CD4-positive, alpha-beta T cell treated with Interleukin-6 for 4 hours (primary cell): ENCODE measurements at places on chromosomes 1 and 21.

- DNase-seq, result no peak
Measured at GRCh38 chr1:169364948-169365347, 2.6 kb downstream of the NME7 start.

GRCh38 chr1:55951291-55951690 is 628.1 kb downstream of the PLPP3 start:
- no peak for DNase-seq

- DNase-seq, result no peak
Measured at GRCh38 chr1:12178511-12178910, 11.7 kb downstream of the TNFRSF1B start.

DNA sequence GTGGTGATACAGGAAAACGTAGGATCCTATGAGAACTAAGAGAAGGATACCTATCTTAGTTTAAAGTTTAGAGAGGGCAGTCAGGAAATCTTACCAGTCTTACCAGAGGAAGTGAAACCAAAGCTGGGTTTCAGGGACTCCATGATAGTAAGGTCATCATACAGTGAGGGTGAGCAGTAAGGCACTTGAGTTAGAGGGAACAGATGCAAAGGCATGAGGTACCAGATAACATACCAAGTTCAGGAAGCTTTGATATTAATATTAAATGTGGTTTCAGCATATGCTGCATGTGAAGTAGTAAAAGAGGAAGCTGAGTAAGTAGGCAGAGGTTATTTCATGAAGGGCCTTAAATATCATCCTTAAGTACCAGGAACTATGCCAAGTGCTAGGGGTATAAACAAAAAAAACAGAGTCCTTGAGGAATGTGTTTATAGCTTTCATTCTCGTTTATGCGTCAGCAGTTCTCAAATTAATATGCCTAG is 16.9 kb downstream of the ATG4C start:
- DNase-seq, result no peak

GRCh38 chr1:1438531-1439381 is 3.3 kb downstream of the VWA1 start:
- DNase-seq, result no peak

- no peak for DNase-seq
Measured at GRCh38 chr1:241142493-241142892, 214.5 kb downstream of the RGS7 start.

- DNase-seq, result no peak
Measured at GRCh38 chr21:26019236-26019635, 151.3 kb downstream of the APP start.

DNA sequence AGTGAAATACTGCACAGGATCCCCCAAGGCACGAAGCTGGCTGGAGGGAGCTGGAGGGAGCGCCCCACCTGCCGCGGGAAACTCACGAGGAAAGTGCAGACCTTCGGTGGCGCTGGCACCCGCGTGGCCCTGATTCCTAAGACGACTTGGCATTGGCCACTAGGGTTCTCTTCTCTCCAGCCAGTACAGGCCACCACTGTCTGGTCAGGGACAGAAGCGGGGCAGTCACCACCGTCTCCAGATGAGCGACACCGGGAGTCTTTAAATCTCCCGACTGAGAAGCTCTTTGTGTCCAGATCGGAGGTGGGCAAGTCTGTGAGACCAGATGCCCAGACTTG is 19.2 kb upstream of the CHIA start:
- DNase-seq, result no peak

DNA sequence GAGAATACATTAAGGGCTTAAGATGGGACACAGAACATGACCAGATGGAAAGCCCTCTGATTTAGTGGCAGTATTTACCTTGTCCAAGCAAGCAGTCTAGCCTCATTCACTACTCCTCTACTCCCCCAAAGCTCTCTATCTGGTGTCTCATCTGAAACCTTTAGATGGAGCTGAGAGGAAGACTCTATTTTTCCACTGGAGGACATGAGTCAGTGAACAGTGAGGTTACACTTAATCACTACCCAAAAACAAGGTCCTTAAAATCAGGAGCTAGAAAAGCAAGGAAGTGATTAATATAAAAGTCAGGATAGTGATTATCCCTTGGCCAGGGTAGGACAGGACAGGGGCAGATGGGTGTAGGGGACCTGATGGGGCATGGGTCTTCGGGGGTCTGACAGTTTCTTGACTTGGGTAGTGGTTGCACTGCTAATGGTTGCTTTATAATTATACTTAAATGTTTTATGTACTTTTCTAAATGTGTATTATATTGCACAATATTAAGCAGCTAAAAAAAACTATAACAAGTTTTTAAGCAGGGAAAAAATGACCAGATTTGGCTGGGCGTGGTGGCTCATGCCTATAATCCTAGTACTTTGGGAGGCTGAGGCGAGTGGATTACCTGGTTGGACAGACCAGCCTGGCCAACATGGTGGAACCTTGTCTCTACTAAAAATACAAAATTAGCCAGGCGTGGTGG is 3.0 kb downstream of the PTPN22 start:
- no peak for DNase-seq

- no peak for DNase-seq
Measured at GRCh38 chr1:110174961-110175360, 24.7 kb downstream of the SLC6A17 start.

DNA sequence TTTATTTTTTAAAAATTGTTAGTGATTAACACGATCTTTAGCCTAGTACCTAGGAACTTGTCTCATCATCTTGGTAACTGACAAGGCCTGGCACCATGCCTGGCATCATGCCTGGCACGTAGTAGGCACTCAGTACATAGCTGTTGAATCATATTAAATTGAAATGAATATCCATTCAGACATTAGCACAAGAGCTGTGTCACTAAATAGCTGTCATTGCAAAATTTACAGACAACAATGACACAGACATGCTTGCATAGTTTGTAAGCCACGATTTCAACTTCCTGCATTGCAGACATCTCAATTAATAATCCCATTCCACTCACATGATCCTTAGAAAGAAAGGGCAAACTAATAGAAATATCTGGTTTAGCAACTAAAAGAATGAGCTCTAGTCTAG is 15.4 kb upstream of the PHACTR4 start:
- no peak for DNase-seq

DNA sequence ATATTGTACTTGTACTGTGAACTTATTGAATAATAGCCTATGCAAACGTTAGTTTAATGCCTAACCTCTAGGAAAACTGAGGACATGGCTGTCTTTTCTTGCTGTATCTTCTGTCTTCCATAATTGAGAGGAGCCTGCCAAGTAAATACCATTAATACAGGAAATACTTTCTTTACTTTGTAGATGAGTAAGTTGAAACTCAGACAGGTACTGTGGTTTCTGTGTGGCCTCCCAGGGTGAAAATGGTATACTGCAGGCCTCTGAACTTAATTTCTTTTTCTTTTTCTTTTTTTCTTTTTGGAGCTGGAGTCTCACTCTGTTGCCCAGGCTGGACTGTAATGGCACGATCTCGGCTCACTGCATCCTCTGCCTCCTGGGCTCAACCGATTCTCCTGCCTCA is 208.8 kb upstream of the ADGRL4 start:
- no peak for DNase-seq

- no peak for DNase-seq
Measured at GRCh38 chr1:152182431-152182830, 23.4 kb upstream of the RPTN start.

DNA sequence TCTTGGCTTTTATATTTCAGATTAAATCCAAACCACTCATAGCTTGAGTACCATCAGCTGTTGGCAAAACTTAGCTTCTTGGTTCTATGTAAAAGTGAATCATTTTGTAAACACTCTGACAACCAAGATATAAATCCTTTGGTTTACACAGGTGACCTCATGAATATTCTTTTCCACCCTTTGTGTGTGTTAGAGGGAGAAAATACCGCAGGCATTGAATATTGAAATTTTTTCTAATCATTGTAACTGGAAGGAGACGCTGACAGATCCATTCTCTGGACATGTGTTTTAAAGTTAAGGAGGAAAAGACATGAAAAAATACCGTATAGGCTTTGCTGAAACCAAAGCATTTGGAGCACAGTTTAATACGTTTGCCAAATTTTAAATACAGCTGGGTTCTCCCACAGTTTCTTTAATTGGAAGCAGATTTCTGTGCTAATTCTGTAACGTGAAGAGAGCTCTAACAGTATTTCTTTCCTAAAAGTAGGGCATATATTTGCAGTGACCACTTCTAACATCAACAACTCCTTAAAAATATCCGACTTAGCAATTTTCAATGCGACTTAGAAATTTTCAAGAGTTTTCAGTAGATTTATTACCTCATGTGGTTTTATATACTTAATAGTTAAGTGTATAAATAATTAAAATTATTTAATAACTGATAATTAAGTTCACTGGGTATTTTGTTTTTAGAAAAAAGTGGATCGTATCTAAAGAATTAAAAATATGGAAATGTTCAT is 388.2 kb downstream of the USP25 start:
- no peak for DNase-seq

DNA sequence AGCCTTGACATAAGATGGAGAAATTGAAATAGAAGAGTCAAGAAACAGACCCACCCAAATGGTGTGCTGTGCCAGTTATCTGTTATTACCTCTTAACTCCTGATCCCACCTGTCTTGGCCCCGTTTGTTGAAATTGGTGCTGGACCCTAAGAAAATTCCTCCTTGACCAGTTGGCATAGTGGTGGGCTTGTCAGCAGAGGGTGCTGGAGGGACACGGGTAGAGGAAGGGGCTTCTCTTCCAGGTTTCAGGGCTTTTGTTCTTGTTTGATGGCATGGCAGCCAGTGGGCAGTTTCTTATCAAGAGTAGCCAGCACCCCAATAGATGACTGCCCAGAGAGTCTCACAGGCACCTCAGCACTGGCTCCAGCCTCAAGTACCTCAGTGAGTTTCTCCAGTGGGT is 51.6 kb downstream of the PCBP3 start:
- no peak for DNase-seq

DNA sequence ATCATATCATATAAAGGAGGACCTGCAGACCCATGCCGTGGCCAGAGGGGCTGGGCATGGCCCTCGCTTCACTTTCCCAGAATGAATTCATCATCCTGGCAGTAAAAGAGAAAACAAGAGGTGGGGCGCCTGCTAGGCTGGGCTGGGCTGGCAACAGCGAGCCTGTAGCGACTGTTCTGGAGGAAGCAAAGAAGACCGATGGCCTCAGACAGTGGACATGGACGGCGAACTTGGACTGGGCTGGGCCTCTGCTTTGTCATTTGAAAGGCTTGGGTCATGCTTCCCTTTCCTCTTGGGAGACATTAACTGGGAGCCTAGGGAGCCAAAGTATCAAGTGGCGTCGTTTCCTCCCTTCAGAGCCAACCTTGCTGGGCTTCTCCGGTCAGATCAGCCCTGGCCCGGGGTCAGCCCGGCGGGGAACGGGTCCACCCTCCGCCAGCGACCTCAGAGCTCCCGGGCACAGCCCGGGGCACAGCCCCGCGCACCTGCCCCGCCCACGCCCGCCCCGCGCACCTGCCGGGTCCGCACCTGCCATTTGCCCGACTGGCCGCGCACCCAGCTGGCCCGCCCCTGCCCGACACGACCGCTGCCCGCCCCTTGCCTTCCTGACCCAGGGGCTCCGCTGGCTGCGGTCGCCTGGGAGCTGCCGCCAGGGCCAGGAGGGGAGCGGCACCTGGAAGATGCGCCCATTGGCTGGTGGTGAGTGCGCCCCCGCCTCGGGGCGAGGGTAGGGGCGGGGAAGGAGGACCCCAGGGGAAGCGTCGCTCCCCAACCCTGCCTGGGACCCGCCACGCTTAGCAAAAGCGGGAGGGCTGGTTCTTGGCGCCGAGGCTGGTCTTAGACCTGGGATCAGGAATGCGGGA is at the start of gene FAM3B:
FAM3B (plus strand) TSS at position 602 of the 863 bp plus-strand sequence; CDS start at position 681, 79 bp downstream.
- no peak for DNase-seq

DNA sequence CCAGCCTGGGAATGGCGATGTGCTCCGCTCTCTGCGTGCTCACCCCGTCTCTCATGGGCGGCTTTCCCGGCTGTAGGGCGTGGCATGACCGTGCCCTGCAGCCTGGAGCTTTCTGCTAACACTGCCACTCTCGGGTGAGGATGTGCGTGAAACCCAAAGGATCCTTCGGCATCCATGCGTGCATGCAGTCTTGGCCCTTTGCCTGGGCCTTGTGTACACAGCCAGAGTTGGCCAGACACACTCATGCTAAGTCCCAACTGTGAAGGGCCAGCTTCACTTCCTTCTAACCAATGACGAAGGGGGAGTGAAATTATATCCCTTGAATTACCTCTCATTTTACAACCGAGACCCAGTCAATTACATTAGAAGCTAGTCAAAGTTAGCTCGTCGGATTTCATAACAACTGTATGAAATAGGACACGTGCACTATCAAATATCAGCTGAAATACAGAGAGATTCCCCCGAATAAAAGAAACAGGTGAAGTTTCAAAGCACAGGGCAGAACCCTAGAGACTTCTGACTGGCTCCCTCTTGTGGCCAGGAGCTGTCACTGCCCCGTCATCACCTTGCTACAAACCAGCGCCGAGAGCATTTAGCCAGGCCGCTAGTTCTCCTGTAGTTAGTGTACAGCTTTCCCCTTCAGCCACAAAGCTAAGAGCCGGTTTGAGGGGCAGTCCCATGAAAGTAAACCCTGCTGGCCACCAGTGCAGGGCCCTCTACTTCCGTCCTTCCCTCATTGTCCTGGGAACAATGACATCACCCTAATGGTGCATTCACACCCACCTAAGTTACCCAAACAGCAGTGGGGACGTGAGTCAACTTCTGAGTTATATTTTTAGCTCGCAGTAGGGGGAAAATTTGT is 63.4 kb upstream of the COA6 start:
- peak; percentile 82 for DNase-seq

GRCh38 chr1:11080931-11081330 is 18.7 kb downstream of the EXOSC10 start:
- no peak for DNase-seq

- no peak for DNase-seq
Measured at GRCh38 chr21:31660259-31660565, 719 bp downstream of the SOD1 start.

DNA sequence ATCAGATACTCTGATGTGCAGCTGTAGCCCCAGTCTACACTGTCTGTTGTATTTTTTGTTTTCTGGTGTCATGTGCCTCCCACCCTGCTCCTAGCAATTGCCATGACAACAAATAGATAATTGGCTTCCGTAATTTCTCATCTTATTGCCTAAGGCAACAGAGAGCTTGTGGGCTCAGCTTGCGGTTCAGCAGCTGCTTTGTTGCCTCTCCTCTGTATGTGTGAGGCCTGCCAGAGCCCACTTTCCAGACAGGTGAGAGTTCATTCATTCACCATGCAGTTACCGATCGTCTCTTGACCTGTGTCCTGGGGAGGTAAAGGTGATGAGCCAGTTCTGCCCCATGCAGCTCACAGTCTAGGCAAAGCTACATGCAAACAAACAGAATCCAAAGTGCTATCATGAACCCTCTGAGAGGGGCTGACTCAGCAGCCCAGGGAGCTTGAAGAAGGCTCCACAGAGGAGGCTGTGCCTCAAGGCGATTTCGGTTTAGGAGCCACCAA is 11.9 kb downstream of the LGALS8 start:
- DNase-seq, result no peak

GRCh38 chr1:175823406-175823805 is 80.0 kb upstream of the TNR start:
- no peak for DNase-seq

GRCh38 chr1:47871799-47872353 is 125.3 kb downstream of the TRABD2B start:
- no peak for DNase-seq
